ENCODE measurements at places on chromosomes 4 and X.
A peak's percentile ranks its signal among the peaks of the same experiment; 100 is the strongest.

GRCh38 chr4:113292371-113293042 lies 243.1 kb downstream of the ANK2 start:
- no peak for DNase-seq

DNA sequence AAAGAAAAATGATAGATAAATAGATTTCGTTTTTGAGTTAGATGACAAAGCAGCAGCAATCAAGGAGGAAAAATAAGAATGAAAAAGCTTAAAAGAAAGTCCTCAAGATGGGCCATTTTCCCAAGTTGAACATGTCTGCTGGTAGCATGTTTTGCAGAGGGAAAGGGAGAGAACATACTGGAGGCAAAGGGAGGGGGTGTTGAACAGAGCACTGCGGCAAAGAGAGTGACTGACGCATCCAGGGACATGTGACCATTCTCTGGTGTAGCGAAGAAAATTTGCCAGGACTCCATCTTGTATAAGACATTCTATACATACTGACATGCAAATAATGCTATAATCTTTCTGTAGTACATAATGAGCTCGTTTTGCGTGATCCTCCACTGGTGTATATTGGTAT lies 1.2 kb downstream of the LINC00632 start:
- DNase-seq = no peak

- no peak for DNase-seq
These were observed 98.7 kb downstream of the CPZ start for GRCh38 chr4:8691151-8691775.

GRCh38 chrX:151680805-151681204 lies 14.5 kb upstream of the PRRG3 start:
- DNase-seq = peak; percentile 17

DNA sequence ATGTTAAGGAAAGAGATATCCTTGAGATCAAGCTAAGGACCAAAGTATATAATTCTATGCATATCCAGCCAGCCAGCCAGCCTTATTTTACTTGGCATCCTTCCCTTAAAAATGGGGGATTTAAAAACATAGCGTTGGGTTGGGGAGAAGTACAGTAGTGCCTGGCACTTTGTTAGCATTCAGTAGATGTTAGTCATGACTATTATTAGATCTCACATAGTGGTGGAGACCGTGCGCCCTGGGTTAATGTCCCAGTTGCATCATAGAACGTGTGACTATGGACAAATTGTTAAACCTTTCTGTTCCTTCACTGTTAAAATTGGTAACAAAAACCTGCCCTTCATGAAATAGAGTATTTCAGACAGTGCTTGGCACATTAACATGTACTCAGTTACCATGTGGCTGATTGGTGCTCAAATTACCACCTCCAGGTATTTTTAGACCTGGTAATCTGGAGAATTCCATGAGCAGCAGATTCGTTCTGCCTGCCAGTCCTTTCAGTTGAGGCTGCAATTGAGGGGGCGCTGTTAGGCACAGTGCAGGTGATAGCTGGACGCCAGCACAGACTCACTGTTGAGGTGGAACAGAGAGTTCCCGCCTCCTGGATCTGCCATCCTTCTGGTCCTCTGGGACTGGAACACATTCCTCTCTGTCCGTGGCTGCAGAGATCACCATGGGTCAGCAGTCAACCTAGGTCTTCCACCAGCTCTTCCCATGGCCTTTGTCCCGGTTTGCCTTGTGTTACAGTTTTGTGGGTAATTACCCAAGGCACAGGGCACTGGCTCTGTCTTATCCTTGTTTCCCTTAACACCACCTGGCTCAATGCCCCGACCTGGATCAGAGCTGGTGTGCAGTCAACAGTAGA lies 31.7 kb downstream of the RBBP7 start:
- DNase-seq = peak; percentile 42

DNA sequence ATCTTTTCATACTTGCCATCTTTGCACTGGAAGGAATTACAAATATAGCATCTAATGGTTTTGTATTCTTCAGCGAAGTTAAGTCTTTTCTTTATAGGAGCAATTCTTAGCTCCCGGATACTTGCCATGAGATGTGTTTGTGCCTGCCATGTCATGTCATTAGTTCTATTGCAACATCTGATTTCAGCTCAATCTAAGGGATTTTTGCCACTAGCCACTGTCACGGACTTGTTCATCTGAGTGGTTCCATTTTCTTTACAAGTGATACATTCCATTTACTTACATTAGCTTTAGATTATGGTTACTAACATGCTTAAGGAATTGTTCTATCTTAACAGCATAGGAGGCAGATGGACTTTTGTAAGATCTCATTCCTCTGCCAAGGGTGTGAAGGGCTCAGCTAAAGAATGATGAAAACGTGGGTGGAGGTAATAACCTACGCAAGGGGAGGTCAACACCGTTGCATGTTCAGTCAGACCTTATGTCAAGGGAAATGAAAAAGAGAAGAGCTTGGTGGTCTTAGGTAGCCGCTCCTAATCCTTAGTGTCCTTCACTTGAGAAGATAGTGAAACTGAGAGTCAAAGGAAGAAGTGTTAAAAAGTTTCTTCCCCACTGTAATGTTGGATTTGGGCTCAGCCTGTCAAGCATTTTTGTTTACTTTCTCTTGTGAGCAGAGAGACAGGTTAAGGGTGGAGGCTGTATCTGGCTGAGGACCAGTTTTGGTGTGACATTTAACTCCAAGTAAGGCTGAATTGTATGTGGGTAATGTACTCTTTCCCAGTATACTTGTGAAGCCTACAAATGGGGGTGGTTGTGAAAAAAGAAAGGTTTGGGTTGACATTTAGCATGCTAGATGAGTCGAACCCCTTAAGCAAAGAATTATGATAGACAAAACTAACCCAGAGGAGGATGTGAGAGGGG lies 3.6 kb upstream of the KLHL2 start:
- DNase-seq = no peak

- no peak for DNase-seq
These were observed 7.1 kb downstream of the RASSF6 start for GRCh38 chr4:73613130-73613529.

DNA sequence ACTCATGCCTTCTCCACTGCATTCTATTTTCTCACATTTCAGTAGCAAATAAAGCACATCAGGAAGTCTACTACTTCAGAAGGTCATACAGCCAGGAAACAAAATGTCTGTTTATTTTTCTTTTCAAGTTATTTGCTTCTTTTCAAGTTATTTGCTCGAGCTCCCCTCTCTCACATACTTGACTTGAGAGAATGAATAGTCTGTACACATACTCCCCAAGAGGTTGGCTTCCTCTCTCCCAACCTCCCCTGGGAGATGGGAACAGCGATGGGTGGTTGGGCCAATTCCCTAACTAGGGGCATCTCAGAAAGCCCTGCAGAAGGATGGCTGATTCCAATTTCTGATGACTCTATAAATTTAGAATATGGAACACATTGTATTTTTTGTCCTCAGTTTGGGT lies 64.7 kb upstream of the PTPN13 start:
- no peak for DNase-seq

DNA sequence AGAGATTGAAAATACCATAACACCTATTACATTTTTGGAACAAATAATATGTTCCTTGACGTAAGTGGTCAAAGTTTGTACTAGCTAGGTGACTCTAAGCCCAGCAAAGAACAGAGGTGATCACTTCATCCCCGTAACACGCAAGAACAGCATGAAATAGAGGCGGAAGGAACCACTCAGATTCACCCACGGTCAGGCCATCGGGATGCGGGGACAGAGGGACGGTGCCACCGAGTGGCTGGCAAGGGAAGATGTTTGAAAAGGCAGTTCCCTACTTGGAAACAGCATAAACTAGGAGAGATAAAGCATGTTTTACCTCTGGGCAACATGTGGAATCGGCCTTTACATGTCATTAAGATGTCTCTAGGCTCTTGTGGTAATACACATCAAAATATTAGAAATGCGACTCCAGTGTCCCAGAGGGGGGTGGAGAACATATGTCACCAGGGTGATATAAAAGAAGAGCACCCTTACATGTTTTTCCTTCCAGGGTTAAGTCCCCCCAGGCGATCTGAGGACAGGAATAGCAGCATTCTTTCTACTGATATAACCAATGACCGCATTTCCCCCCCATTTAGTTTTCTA lies 84.0 kb downstream of the PHKA2 start:
- no peak for DNase-seq

DNA sequence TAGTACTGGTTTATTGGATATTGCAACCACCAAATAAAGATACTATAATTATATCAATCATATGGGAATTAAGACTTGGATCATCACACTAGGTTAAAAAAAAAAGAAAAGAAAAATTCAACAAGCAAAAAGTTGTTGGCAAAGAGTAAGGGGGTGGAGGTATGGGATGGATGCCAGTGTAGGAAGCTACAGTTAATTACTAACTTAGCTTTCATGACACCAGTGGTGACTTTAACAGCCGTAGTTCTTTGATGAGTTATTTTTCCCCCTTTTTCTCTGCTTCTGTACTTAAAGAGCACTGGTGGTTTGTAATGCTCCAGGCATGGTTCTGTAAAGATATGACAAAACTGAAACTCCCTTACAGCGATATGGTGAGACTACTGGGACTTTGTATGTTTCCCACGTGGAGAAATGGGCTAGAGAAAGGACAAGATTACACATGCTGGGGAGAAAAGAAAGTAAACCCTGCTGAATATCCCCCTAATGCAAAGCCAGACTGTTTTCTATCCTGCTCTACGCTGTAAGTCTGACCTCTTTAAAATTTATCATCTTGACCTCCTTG lies 210.8 kb downstream of the SPOCK3 start:
- DNase-seq = no peak

DNA sequence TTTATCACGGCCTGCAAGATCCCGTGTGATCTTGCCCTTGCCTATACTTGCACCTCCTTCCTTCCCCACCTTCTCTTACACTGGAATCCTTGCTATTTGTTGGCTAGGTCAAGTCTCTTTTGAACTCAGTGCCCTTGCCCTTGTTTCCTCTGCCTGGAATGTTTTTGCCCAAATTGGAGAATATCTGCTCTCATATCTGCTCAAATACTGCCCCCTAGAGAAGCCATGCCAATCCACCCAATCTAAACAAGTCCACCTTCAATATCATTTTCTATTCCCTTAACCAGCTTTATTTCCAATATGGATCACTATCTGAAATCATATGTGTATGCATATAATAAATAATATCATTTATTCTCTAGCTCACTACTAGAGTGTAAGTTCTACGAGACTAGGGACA lies 1044.2 kb upstream of the FTHL17 start:
- DNase-seq = no peak

- DNase-seq = no peak
These were observed 121.9 kb upstream of the ANK2 start for GRCh38 chr4:112927544-112927943.

- DNase-seq = no peak
These were observed 2110.0 kb downstream of the PCDH7 start for GRCh38 chr4:32830160-32830559.

- no peak for DNase-seq
These were observed 262.3 kb upstream of the EMCN start for GRCh38 chr4:100780126-100780525.

- no peak for DNase-seq
These were observed 356.8 kb downstream of the BMPR1B start for GRCh38 chr4:95114521-95114920.

DNA sequence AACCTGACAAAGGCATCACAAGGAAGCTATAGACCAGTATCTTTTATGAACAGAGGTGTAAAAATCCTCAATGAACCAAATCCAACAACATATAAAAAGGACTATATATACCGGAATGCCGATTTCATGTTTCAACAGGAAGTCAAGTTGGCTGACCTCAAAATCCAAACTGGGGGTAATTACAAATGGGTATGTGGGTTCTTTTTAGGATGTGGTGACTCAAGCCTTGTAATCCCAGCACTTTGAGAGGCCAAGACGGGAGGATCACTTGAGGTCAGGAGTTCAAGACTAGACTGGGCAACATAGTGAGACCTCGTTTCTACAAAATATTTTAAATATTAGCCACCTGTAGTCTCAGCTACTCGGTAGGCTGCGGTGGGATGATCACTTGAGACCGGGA lies 10.4 kb downstream of the PRSS48 start:
- peak; percentile 2 for DNase-seq

All from MG63 (cell line).